Aorta (tissue), 5 donors: ENCODE measurements at places on chromosomes 1 and 21.

DNA sequence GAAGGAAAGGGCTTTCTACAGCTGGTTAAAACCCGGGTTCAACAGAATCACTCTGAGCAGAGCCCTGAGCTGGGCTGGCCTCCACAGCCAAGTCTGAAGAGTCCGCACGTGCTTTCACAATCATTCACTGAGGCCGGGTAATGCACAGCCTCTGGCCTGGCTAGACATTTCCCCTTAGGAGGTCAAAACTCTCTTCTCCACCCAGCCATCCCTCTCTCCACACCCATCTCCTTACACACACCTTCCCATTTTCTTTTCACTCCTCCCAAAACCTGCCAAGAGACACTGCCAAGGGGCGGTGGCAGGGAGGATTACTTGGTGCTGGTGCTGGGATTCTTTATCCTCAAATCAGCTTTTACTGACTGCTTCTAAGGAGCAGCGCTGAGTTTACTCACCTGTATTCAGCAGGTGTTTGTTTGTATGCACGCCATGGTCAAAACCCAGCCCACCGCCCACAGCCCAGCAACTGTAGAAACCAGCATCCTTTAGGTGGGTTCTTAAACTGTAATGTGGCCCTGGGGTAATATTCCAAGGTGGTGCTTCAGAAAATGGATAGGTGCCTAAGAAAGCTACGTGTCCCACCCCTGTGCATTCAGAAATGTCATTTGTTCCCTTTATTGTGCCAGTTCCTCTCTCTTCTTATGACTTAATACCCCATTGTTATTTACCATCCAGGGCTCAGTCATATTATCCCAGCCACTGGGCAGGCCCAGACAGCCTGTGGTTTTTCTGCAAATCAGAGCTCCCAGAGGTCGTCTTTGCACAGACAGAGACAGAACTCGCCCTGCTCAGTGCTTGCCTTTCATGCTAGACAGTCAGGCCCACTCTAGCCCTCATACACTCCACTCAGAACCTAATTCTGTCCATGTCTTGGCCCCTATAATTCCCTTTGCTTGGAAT, 80.2 kb downstream of the ADSS2 start:
- DNase-seq, result peak; percentile 39

GRCh38 chr1:223156343-223156742, 13.3 kb upstream of the TLR5 start:
- DNase-seq, result no peak

GRCh38 chr1:174678657-174679056, 230.9 kb downstream of the GPR52 start:
- no peak for DNase-seq

DNA sequence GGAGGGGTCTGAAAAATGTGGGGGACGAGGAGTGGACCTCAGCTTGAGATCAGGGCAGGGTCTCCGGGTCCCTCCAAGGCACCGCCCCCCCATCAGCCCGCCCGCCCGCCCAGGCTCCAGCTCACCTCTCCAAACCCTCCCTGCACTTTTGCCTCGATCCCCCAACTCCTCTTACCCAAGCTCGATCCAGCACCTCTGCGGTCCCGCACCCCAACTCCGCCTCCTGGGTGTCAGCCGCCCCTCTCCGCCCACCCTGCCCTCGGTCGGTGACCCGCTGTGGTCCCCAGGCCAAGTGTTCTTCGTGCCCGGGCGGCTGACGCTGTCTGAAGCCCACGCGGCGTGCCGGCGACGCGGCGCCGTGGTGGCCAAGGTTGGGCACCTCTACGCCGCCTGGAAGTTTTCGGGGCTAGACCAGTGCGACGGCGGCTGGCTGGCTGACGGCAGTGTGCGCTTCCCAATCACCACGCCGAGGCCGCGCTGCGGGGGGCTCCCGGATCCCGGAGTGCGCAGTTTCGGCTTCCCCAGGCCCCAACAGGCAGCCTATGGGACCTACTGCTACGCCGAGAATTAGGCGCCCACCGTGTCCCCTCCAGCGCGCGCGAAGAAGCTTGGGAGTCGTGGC, 5.7 kb downstream of the HAPLN2 start:
- peak; percentile 78 for DNase-seq

DNA sequence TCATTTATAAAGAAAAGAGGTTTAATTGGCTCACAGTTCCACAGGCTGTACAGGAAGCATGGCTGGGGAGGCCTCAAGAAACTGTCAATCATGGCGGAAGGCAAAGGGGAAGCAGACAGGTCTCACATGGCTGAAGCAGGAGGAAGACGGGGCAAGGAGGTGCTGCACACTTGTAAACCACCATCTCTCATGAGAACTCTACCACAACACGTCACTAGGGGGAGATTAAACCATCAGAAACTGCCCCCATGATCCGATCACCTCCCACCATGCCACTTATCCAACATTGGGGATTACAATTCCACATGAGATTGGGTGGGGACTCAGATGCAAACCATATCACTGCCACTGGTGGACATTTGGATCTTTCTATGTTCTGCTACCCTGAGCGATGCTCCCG, 351.4 kb downstream of the NPHP4 start:
- DNase-seq, result no peak

- DNase-seq, result peak; percentile 52
Measured at GRCh38 chr1:5826601-5827000, 165.6 kb downstream of the NPHP4 start.

DNA sequence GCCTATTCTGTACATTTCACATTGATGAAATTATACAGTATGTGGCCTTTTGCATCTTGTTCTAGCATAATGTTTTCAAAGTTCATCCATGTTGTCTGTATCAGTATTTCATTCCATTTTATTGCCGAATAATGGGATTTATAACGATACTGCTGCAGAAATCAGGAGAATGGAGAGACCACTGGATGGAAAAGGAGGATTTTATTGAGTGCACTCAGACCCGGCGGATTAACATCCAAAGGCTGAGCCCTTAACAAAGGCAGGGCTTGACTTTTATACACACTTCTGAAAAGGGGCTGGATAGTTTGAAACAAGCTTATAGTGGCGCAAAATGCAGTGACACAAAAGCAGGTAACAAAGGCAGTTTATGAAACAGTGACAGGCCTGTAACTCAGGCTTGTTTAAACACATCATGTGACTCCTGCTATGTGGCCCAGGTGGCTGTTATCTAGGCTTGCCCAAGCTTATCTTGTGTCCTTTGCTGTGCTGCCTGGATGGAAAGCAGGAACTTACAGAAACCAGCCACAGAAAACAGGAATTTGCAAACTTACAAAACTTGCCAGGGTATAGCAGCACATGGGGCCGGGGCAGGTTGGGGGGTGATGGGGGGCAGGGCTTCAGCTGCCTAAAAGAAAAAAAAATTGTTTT, 32.8 kb upstream of the KCNJ15 start:
- DNase-seq, result no peak

DNA sequence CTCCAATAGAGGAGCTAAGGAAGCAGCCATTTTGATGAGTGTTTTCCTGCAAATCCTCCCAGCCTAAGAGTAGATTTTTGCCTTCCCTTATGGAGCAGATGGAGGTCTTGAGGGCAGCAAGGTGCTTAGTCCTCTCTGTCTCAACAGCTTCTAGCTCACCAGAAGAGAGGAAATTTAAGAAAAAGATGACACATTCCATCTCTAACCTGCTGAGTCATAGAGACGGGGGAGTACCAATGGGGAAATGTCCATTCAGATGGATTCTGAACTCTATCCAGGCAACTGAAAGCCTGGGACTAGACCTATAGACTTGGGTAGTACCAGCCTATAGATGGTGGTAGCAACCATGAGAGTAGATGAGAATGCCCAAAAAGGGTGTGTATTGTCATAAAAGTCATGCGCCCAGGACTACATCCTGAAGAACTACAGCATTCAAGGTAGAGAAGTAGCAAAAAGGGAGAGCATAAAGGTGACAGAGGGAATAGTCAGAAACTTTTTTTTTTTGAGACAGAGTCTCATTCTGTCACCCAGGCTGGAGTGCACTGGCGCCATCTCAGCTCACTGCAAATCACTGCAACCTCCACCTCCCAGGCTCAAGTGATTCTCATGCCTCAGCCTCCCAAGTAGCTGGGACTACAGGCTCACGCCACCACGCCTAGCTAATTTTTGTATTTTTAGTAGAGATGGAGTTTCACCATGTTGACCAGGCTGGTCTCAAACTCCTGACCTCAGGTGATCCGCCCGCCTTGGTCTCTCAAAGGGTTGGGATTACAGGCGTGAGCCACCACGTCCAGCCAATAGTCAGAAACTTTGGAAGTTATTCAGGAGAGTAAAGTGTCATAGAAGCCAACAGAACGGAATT, 10.7 kb upstream of the ELOA start:
- no peak for DNase-seq

DNA sequence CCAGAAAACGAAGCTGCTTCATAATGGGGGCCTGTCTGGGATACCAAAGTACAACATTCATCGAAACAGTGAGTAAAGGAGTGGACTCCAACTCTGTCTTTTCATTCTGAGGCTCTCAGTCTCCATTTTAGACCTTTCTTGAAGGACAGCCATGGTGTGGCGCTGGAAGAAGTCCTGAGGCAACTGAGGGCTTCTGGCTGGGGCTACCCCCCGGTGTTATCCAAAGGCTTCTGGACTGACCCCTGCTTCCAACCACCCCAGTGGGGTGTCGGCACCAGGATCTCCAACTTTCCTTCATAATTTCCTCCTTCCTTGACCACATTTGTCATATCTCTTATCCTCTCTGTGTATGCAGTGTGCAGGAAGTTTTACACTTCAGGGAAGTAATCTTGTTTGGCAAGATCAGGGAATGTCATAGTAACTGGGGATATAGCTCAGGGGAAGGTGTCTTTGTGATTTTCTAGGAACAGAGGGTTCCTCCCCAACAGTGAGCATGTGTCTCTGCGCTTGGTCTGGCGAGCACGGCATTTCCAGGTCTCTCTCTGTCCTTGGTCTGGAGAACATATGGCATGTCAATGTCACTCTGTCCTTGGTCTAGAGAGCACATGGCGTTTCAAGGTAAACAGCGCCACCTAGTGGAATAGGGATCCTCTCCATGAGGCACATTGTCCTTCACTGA, 19.4 kb upstream of the BSDC1 start:
- no peak for DNase-seq

DNA sequence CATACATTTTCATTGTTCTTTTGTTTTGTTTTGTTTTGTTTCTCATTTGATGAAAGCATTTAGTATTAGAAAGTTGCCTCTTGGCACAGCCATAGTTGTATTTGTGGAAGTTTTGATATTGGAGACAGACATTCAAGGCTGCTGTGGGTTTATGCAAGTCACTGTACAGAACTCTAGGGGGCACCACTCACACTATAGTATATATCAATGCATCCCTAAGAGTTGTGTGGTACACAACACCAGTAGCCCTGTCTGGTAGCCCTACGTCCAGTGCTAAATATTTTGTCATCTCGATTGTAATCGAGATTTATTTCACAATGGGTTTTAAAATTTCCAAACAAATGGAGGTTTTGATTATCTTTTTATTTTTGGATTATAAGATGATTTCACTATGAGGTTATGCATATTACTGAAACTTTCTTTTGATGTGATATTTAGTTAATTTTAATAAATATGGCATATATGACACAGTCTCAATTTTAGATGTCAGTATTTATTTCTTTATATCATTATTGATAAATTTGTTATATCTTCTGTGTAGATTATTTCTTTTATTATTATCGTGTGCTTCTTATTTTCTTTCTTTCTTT, 112.2 kb downstream of the NR5A2 start:
- DNase-seq, result no peak

- no peak for DNase-seq
Measured at GRCh38 chr1:208256091-208256490, 11.9 kb upstream of the PLXNA2 start.

- no peak for DNase-seq
Measured at GRCh38 chr1:62599044-62599443, 1.7 kb downstream of the ANGPTL3 start.

DNA sequence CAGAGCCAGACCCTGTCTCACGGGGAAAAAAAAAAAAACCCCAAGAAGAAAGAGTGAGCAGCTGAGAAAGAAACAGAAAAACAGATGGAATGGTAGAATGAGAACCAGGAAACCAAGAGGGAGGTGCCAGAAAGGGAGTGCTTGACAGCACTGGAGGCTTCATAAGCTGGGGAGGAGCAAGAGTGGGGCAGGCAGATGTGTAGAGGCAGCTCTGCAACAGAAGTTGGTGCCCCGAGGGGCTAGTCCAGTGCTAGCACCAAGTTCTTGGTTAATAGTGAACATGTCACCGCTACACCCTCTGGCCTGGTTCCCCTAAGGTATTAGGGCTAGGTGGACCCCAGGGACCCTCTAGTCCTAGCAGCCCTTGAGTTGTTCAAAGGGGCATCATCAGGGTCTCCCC, 98.0 kb downstream of the TGFBR3 start:
- no peak for DNase-seq

- no peak for DNase-seq
Measured at GRCh38 chr1:229561141-229561540, 2.6 kb upstream of the ABCB10 start.

DNA sequence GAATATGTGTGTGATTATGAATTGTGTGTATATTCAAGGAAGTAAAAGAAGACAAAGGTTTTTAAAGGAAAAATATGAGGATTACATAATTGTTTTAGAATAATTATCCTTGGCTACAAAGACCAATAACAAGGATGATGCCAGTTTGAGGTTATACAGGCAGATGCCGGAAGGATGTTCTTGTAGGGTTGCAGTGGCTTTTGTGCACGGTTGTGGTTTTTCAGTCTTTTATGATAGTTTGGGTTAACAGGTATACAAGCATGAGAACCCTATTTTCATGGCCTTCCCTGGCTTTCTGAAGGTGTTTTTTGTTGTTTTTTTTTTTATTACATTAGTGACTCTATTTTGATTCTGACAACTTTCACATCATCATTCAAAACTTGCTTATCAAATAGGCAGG, 4.9 kb downstream of the CR2 start:
- no peak for DNase-seq

- DNase-seq, result no peak
Measured at GRCh38 chr1:56573311-56573710, 6.1 kb downstream of the PLPP3 start.

DNA sequence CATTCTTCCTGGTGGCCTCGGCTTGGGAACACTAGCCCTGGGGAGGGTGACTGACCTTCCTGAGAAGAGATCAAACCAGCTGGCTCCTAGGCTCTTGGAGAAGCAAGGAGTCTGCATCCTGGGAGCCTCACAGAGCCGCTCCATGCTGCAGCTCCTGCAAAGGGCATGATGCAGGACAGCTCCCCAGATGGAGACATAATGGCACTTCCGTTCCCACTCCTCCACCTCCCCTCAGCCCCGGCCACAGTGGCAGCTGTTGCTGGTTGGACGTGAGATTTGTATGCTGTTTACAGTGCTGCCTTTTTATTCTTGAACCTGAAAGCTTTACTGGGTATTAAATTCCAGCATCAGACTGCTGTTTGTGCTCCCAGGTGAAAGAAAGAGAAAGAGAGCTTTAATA, 83.7 kb upstream of the CTTNBP2NL start:
- DNase-seq, result no peak

- DNase-seq, result peak; percentile 92
Measured at GRCh38 chr1:26275580-26276431, 4.1 kb upstream of the SH3BGRL3 start.

GRCh38 chr1:210653771-210654170, 325.1 kb downstream of the HHAT start:
- no peak for DNase-seq

- no peak for DNase-seq
Measured at GRCh38 chr1:233448109-233448689, 120.7 kb downstream of the MAP3K21 start.
